ENCODE measurements at places on chromosomes 12 and 14. TPM values are rescaled to one million over a fixed set of nuclear protein-coding genes. Genes with fewer than 3 reads are reported as not detected.
A peak's percentile ranks its signal among the peaks of the same experiment; 100 is the strongest.

The CCDC177 gene
- not detected for polyA plus RNA-seq

The USP44 gene
- polyA plus RNA-seq: 0.44 TPM

The OR6C2 gene
- polyA plus RNA-seq: not detected

- no peak for DNase-seq
These were observed 5.2 kb downstream of the FKBP3 start for GRCh38 chr14:45128963-45129629.

- DNase-seq: no peak
These were observed 27.2 kb downstream of the PROX2 start for GRCh38 chr14:74848768-74849167.

- peak; percentile 26 for DNase-seq
These were observed at the start of gene RASSF9 for GRCh38 chr12:85836197-85837090. Gene RASSF9 (minus strand): TSS chr12:85836409. CDS start chr12:85836201, 208 bp downstream.

The WBP11 gene
- polyA plus RNA-seq: 27.7 TPM

DNA sequence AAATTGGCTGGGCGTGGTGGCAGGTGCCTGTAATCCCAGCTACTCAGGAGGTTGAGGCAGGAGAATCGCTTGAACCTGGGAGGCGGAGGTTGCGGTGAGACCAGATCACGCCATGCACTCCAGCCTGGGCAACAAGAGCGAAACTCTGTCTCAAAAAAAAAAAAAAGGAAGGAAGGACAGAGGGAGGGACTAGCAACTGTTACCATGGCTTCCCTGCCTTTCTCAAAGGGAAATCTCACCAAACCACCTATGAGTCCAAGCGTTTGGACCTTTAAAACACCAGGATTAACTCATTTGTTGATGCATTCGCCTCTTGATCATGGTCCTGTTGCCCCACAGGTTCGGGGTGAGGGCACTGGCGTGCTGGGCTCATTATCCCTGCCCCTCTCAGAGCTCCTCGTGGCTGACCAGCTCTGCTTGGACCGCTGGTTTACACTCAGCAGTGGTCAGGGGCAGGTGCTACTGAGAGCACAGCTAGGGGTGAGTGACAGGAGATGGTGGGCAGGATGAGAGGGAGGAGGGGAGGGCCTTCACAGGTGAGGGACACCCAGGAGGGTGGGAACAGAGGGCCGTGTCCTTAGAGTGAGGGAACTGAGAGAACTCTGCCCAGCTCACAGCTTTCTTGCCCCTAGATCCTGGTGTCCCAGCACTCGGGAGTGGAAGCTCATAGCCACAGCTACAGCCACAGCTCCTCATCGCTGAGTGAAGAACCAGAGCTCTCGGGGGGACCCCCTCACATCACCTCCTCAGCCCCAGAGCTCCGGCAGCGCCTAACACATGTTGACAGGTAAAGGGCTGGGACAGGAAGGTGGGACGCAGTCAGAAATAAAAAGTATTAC, 10.2 kb upstream of the MYL6B start:
- DNase-seq: no peak

The KRT72 gene
- not detected for polyA plus RNA-seq

DNA sequence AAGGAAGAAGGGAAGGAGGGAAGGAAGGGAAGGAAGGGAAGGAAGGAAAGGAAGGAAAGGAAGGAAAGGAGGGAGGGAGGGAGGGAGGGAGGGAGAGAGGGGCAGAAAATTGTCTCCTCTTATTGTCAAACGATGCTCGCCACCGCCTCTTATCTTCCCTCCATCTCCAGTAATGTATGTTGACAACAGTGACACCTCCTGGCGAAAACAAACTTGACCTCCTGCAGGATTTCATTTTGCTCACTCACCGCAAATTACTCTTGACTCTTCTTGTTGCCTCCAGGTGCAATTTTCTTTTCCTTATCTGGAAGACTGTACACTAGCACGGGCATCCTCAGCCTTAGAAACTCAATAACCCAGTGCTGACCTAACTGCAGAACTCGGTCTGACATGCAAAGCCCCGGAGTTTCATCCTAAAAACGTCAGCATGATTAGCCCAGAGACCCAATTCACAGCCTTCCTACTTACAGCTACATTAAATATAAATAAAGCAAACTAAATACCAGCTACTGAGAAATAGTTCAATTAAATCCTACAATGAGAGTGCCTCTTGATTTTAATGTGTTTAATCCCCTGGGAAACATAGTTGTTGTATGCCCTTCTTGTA, 512.4 kb upstream of the TMPO start:
- no peak for DNase-seq

The TMPRSS12 gene
- polyA plus RNA-seq: not detected

The PTPRR gene
- polyA plus RNA-seq: 0.73 TPM

The ADAM21 gene
- polyA plus RNA-seq: 0.08 TPM

DNA sequence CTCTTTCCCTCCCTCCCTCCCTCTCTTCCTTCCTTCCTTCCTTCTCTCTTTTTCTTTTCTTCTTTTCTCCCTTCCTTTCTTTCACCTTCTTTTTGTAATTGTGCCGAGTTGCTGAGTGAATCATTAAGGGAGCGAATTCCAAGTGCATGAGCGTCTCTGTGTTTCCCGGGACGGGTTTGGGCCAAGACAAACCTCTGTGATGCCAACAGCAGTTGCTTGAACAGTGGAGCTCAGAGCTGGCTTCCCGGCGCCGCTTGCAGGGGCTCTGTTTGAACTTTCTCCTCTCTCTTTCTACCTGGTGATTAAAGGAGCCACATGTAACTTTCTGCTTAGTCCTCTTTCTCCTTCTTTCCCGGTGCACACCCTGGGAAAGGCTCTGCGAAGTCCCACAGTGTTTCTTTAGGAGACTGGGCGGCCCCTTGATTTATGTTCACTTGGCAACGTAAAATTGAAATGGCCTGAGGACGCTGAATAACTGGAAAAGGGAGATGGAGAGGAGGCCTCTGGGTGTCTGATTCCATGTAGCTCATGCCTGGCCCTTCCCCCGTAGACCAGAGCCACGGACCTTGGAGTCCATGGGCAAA, 33.7 kb upstream of the MAP1LC3B2 start:
- DNase-seq: peak; percentile 83

The KRT71 gene
- polyA plus RNA-seq: not detected

DNA sequence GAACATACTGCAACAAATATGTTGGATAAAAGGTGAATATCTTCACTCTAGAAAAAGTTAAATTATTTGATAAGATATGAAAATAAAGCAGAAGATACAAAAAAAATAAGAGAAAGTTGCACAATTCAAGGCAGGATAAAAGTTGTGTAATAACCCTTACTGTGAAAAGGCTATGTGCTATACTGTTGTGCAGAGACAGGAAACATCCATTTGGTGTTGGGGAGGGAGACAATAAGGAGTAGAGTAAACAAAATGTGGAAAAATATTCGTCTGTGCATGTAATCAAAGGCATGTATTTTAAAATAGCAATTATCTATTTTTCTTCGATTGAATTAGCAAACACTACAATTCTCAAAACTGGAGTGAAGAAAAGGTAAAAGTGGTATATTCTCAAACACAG, 34.8 kb downstream of the PTHLH start:
- DNase-seq: no peak

DNA sequence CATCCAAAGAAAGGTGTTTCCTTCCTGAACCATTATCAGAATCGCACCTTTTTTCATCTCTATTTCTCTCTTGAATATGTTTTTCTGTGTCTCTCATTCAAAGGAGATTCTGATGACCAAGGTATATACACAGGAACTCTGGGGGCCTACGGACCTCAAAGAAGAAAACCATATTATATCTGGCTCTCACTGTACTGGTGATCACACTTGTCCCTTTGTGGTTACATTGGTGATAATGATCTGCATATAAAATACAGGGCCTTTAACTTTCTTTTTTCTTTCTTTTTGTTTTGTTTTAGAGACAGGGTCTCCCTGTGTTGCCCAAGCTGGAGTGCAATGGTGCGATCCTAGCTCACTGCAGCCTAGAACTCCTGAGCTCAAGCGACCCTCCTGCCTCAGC, 185.2 kb upstream of the AMIGO2 start:
- no peak for DNase-seq

DNA sequence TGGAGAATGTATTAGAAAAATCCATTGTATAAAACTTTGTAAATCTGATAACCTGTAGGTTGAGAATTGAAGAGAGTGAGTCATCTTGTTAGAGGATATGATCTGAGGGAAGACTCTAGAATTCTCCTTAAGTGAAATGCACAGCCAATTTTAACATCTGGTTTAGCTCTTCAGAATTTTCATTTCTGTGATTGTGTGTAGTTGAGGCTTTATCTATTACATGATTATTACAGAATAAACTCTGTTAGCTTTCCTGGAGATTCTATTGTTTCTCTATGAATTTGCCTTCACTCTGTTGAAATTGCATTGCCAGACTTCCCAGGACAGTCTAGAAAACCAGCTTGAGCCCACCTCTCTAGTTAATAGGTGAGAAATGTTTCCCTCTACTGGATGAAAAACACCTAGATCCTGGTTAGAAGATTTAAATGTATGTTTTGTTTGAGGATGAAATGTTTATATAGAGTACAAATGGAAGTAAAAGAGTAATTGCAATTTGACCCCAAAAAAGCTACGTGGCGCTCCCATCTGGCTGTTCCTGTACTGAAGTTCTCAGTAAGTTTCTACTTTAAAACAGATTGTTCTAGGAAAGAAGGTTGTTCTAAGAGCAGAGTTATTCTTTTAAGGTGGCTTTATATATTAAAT, 2.9 kb downstream of the NUDT4 start:
- no peak for DNase-seq

DNA sequence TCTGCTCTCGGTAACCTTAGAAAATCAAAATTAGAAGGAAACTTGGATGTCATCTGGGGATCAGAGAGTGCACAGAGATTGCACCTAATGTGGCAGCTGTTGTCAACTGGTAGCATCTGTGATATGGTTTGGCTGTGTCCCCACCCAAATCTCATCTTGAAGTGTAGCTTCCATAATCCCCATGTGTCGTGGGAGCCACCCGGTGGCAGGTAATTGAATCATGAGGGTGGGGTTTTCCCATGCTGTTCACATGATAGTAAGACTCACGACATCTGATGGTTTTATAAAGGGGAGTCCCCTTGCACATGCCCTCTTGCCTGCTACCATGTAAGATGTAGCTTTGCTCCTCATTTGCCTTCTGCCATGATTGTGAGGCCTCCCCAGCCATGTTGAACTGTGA, 127.7 kb upstream of the SRRM4 start:
- DNase-seq: no peak

DNA sequence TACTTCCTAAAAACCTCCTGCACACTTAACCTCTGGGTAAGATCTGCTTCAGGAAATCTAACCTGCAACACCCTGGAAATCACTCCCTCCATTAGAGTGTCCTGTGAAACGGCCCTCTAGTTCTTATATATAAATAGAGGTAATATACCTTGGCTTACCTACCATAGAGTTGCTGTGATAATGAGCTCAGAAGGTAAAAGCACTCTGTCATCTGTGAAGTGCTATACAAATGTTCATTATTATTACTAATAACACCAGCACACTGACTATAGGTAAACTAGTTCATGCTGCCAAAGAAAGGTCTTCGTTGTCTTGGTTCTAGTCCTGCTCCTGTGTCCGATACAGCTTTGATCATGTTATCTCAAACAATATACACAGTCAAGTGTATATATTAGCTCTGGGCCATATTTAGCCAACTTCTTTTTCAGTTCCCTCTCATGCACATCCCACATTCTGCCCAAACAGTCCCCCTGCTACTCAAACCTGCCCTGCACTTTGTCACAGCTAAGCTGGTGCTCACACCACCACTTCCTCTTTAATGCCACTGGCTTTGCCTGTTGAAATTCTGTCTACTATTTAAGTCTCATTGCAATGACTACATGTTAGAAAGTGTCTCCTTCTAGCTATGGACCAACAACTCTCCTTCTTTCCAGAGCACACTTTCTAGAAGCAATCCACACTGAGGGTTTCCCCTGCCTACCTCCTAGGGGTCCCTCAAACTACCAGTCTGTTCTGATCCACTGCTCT, 5.1 kb downstream of the E2F7 start:
- DNase-seq: no peak

DNA sequence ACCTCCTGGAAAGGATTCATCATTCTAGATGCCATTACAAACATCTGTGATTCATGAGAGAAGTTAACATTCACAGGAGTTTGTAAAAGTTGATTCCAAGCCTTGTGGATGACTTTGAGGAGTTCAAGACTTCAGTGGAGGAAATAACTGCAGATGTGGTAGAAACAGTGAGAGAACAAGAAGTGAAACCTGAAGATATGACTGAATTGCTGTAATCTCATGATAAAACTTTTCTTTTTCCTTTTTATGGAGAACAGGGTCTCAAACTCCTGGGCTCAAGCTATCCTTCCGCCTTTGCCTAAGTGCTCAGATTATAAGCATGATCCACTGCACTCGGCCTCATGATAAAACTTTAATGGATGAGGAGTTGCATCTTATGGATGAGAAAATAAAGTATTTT, 64.5 kb upstream of the GTF2A1 start:
- no peak for DNase-seq

- DNase-seq: no peak
These were observed 7.7 kb upstream of the RACGAP1 start for GRCh38 chr12:50032854-50033581.

The ASB2 gene
- polyA plus RNA-seq: 72.7 TPM

DNA sequence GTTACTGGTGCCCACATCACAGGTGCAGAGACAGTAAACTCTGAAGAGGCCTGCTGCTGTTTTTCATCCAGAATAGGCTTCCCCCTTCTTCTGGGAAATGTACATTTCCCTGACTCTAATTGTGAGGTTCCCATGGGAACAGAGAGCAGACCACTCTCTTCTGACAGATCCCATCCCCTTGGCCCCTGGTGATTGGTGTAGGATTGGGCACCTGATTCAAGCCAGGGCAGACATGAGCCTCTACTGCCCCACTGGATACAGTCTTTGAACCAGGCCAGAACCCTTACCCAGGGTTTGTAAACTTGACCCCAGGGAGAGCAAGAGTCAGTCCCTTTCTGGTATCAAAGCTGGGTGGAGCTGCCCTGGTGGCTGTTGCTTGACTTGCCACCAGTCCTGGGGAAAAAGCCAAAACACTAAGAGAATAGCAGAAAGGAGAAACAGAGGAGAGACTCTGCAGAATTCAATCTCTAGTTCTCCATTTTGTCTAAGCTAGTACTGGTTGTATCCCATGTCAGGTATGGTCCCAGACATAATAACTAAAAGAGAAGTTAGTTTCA, 14.8 kb upstream of the NFYB start:
- no peak for DNase-seq

GRCh38 chr14:25121337-25122129, 71.6 kb upstream of the STXBP6 start:
- DNase-seq: no peak

DNA sequence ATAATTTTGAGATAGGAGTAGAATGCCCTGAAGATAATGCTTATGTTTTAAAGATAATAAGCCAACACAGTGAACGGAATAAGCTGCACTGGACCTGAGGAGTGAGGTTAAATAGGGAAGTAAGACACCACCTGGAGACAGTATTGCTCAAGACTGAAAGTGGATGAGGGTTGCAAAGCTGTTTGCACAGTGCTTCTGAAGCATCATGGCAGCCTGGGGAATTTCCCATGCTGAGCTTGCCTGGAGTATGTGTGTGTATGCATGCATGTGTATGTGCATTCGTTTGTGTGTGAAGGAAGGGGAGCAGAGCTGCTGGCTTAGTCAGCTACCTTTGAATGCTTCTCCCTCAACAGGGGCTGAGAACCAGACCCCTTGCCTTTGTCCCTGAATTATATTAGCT, 35.8 kb downstream of the BHLHE41 start:
- DNase-seq: no peak

- DNase-seq: no peak
These were observed 109.2 kb downstream of the ATXN7L3B start for GRCh38 chr12:74646831-74647230.

The JPH4 gene
- 2.5 TPM for polyA plus RNA-seq

GRCh38 chr14:106372870-106373652, 846.7 kb downstream of the TMEM121 start:
- no peak for DNase-seq

All from urinary bladder (tissue), 4 donors.